HS-27A (cell line): ENCODE measurements at places on chromosomes 11 and 22.

DNA sequence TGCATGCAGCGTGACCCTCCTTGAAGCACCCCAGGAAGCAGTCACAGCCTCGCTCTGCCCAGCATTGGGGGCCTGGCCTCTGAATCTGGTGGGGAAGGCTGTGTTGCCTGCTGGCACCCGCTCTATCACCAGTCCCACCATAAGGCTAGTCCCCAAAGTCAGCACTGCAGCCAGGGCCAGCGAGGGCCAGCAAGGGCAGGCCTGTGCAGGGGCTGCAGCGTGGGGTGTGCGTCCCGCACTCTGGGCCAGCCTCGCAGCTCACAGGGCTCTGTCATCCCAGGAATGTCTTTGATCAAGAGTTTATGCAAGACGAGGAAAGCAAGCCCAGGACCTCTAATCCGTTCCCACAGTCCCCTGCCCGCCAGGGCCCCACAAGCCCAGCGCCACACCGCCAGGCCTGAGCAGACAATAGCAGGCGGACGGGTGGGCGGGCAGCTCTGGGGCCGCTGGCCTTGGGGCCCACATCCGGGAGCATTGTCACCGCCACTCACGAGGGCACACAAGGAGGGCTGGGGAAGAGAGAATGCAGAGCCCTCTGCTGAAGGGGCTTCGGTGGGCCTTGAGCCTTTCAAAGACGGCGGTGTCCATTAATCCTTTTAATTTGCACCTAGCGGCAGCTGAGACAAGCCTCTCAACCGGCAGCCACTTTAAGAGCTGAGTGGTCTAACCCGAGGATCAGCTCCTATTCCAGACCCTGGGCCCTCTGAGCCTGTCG is 17.1 kb downstream of the LTO1 start:
- no peak for DNase-seq

DNA sequence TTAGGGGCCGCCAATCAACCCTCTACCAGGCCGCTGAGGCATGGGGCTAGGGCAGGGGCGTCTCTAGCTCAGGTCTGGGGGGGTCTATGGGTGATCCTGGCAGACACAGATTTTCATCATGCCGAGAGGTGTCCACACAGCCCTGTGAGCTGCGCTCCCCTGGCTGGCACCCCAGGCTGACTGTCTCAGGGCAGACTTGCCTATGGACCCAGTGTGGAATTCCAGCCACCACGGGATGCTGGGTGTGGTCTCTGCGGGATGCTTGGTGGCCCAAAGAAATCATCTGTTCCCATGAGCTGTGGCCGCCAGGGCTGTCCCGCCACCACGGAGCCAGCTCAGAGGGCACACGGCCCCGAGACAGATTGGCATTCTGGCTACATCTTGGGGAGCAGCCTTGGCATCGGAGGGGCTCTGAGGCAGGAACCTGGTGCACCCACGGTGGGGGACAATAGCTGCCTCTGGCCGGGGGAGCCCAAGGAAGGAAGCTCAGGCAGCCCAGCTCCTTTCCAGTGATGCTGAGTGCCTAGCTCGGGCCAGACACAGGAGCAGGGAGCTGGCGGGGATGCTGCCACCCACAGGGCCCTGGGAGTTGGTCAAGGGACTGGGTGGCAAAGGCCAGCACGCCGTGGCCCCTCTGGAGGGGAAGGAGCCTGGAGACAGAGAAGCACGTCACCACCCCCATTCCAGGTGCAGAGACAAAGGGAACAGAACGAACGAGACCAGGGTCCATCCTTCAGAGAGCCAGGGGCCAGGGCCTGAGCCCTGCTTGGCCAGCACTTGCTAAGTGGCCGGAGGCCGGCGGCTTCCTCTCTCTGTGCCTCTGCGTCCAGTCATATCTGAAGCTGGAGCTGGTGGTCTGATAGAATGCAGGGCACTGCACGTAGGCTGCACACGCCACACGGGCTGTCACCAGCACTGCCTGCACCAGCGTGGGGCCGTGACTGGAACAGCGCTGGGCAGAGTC is 64.4 kb upstream of the FGF3 start:
- no peak for DNase-seq

DNA sequence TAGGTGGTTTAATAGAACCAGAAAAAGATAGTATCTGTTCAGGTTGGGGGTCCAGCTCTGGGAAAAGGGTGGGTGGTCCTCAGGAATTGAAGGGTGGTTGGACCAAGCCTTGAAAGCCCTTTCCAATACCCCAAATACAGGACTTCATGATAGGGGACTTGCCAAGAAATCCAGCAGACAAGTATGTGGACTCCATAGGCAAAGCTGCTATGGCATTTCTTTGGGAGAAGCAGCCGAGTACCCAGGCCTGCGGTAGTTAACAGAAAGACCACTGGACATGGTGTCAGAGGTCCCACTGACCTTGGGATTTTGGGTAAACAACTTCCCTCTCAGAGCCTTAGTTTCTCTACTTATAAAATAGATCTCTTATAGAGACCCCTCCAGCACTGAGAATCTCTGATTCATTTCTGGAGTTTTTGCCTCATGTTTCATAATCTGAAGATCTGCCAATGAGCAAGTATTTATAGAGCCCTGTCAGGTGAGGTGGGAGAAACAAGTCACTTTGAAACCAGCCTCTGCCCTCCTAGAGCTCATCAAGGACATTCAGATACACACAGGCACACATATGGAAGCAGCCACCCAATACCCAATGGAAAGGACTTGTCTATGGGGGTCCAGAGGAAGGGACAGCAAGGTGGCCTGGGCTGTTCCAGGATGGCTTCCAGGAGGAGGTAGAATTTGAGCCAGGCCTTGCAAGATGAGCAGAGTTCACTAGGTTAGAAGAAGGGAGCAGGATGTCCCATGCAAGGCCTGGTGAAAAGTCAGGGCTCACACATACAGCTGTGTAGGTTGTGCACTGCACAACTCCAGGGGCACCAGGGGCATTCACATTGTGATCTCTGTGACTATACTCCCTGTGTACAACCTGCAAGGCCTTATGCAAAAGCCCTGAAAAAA is 31.0 kb upstream of the ACCSL start:
- DNase-seq: no peak

GRCh38 chr11:47184711-47185304 is 1.4 kb downstream of the PACSIN3 start:
- no peak for DNase-seq
